CD4-positive, alpha-beta T cell treated with Interleukin-21 for 1 hour (primary cell): ENCODE measurements at places on chromosomes 1 and 21.

DNA sequence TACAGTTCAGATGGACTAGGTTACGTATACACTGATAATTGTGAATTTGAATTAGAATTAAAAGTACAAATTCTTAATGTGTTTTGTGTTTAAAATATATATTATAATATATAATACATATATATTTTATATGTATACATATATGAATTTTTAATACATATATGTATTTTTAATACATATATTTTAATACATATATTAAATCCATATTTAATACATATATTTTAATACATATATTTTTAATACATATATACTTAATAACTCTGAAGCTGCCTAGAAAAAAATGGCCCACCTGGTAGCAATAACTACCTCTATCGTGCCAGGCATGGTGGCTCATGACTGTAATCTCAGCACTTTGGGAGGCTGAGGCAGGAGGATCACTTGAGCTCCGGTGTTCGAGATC is 179.1 kb upstream of the SAMSN1 start:
- DNase-seq: no peak

- no peak for DNase-seq
Measured at GRCh38 chr1:185559151-185559550, 175.0 kb upstream of the HMCN1 start.

- no peak for DNase-seq
Measured at GRCh38 chr1:11680270-11681070, 478 bp downstream of the MAD2L2 start.

GRCh38 chr1:232471250-232471649 is 158.7 kb downstream of the SIPA1L2 start:
- DNase-seq: no peak

DNA sequence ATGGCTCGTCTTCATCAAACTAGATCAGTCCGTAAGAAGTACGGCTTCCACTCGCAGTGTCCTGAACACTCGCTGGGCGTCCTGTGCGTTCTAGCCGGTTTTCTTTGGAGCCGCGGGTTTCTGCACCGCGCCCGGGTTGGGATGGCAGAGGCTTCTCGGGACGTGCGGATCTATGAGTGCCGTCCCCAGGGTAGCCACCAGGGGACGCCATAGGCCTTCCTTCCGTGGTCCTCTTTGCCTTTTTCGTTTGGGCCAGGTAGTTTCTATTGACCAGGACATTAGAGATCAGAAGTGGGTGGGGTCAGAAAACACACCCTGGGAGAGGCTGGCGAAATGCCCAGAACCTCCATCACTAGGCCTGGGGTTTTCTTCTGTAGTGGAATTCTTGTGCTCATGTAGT is 273.8 kb downstream of the FAM72C start:
- no peak for DNase-seq

- no peak for DNase-seq
Measured at GRCh38 chr1:233114159-233114558, 163.7 kb downstream of the NTPCR start.

- no peak for DNase-seq
Measured at GRCh38 chr1:100051401-100051800, 81.3 kb downstream of the SASS6 start.

- no peak for DNase-seq
Measured at GRCh38 chr1:176949033-176949662, 215.4 kb downstream of the ASTN1 start.

DNA sequence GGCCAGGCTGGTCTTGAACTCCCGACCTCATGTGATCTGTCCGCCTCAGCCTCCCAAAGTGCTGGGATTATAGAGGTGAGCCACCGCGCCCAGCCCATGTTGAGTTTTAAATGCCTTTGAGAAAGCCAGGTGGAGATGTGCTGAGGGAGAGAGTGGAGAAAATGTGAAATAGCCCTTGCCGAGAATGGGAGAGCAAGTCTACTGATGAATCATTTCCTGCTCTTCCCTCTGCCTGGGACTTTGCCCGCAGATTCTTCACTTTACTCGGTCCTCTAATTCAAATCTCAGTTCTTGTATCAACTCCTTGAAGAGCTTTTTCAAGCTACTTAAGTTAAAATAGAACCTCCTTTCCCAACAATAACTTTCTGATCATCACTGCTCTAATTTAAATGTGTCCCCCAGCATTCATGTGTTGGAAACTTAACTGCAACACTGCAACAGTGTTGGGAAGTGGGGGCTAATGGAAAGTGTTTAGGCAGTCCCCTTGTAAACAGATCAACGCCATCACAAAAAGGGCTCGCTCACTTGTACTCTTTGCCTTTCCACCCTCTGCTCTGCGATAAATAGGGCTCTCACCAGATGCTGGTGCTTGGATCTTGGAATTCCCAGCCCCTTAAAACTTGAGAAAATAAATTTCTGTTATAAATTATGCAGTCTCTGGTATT is 27.8 kb downstream of the OSBPL9 start:
- no peak for DNase-seq

GRCh38 chr1:76012341-76013205 is 62.0 kb upstream of the ST6GALNAC3 start:
- no peak for DNase-seq

- peak; percentile 72 for DNase-seq
Measured at GRCh38 chr1:6028042-6028850, 17.4 kb upstream of the KCNAB2 start.
